ENCODE measurements at places on chromosomes 3 and 15.

GRCh38 chr3:58728723-58729122 lies 62.1 kb upstream of the FAM3D start:
- no peak for DNase-seq

GRCh38 chr15:26376243-26376642 lies 396.6 kb downstream of the GABRB3 start:
- no peak for DNase-seq

- DNase-seq = no peak
These were observed 4.4 kb downstream of the NR2F2 start for GRCh38 chr15:96334705-96335410.

GRCh38 chr3:15015456-15015855 lies 49.7 kb downstream of the MRPS25 start:
- DNase-seq = no peak

DNA sequence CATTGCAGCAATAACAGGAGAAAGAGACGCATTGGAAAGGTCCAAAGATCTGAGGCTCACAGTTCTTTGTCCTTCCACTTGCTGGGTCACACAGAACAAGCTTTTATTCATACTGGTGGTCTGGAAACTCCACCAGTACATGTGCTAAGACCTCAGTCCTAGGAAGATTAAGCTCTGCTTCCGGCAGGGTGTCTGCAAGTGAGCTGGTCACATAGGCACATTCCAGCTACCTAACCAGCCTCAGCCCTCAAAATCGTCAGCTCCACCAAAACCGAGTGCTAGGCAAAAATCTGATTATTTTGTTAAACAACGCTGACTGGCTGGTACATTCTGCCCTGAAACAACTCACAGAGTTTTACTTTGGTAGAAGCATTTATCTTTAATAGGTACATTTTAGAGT lies 2.2 kb downstream of the ZBED2 start:
- no peak for DNase-seq

GRCh38 chr15:68586274-68586961 lies 7.6 kb downstream of the CORO2B start:
- DNase-seq = no peak

DNA sequence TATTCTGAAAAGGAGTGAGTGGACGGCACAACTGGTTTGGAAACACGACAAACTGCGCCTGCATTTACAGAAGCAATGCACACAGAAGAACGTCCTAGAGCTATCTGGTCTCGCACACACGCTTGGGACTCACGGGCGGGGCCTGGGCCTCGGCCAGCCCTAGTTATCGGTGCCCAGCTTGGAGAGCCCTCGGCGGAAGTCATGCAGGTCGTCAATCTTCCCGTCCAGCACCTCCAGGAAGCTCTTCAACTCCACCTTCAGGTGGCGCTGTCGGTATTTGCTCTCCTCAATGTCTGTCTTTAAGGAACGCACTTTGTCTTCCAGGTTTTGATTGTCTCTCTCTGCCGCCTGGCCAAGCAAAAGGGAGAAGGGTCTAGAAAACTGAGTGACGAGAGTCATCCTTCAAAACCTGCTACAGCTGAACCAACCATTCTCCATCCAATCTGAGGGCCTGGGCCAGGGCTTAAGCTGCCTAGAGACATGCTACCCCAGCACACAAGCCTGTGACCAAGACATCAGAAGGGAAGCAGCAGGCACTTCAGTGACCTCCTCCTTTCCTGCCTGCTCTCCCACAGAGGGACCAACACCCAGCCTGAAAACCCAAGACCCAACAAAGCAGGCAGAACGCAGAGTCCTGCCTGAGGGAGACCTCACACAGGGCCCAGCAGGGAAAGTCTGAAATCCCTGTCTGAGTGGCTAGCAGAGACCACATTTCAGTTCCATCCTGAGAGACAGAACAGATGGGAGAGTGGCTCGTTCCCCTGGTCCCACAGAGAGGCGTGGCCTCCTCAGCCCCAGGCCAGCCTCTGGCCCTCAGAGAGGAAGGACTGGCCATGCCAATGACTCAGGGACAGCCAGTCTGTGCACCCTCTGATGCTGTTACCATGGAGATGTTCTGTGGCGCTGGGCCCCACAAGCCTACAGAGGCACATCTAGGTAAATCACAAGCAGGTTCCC lies 40.4 kb downstream of the WHAMM start:
- peak; percentile 50 for DNase-seq

DNA sequence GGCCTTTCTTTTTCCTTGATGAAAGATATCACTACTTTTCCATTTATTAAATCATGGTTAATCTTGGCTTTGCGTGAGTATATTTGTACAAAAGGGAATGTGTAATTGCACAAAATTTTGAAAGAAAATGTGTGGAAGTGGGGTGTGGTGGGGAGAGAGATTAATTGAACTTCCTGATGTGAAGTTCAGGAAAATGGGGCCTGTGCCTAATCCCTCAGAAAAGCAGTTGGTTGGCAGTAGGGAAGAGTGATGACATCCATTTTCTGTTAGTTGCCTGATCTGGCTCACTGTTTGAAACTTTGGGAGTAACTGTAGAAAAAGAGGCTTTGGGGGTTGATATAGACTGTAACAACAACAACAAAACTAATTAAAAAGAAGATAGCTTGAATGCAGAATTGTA lies 10.8 kb upstream of the IL20RB start:
- no peak for DNase-seq

- no peak for DNase-seq
These were observed 164.6 kb downstream of the ATG7 start for GRCh38 chr3:11436775-11437174.

GRCh38 chr3:37594873-37595783 lies 266.6 kb upstream of the CTDSPL start:
- DNase-seq = no peak

GRCh38 chr15:39720621-39721611 lies 61.7 kb downstream of the FSIP1 start:
- DNase-seq = no peak

GRCh38 chr3:141343077-141343476 lies 25.2 kb upstream of the ZBTB38 start:
- no peak for DNase-seq

- no peak for DNase-seq
These were observed 238.6 kb upstream of the TPM1 start for GRCh38 chr15:62803856-62804400.

DNA sequence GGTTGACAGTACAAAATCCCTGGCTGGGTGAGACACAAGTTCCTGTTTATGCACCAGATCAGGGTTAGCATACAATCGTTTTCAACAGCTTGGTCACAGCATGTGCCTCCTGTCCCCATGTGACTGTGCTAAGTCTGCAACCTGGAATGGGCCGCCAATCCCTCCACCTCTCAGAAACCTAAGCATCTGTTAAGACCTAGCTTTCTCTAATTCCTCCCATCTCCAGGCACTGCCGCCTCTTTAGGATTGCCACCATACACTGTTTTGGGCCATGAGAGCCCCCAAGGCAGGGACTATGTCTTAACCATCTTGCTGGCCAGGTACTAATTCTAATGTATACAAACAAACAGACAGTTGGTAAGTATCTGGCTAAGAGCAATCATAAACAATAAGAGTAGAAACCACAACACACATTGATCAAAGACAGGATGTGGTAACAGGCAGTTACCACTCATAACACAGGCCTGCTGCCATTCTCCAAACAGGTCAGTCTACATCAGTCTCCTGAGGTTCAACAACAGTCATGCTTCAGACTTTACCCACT lies 25.6 kb downstream of the SEC22C start:
- peak; percentile 50 for DNase-seq

DNA sequence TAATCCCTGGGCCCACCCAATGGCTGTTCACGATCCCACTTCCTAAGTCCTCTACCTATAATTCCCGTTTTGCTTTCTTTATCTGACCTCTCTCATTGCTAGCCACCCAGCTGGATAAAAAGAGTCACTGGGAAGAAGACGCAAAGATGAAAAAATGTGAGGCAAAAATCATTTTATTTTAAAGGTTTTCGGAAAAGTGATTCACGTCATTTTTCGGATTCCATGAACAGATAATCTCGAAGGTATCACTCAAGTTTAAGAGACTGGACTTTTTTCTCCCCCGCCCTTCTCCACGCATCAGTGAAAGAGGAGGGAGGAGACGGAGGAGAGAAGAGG lies 266.6 kb downstream of the CGGBP1 start:
- DNase-seq = no peak

DNA sequence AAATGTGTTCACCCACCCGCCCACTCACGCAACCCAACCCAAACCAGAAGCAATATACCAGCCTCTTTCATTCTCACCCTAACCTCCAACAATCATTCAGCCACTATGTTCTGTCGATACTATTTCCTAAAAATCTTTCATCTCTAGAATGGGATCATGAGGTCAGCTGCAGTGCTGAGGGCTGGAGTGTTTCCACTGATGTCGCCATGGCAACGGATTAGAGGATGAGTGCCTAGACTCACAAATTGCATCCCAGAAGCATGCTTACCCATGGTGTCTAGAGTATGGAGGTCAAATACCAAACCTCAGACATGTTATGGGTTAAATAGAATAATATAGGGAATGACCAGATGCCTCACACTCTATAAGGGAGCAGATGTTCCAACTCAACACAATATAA lies 138.5 kb downstream of the GABRB3 start:
- DNase-seq = no peak

- DNase-seq = no peak
These were observed 50.8 kb downstream of the CCDC191 start for GRCh38 chr3:114005481-114005880.

- no peak for DNase-seq
These were observed 209.5 kb downstream of the SOX2 start for GRCh38 chr3:181921220-181921619.

- no peak for DNase-seq
These were observed 1085.0 kb upstream of the ALCAM start for GRCh38 chr3:104281713-104282112.

GRCh38 chr3:116356056-116356455 lies 89.2 kb downstream of the LSAMP start:
- DNase-seq = no peak

GRCh38 chr3:14768182-14768790 lies 50.5 kb upstream of the FGD5 start:
- DNase-seq = no peak

- DNase-seq = no peak
These were observed 244.1 kb downstream of the CNTN3 start for GRCh38 chr3:74370342-74370741.

DNA sequence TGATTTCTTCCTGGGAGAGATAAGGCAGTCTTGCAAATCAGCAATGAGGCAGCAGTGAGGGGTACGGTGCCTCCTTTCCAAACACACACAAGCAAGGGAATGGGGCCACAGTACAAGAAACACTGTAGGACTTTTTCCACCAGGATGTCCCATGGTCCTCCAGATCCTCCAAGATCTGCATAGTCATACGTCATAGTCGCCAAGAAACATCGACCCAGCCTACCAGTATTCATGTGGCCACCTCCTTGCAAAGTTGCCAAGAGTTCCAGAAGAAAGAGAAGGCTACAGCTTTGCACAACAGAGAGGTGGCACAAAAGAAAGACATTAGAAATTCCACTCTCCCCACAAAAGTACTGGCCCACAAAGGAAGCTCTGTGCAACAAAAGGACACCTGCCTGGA lies 257.9 kb downstream of the CTNNB1 start:
- no peak for DNase-seq

DNA sequence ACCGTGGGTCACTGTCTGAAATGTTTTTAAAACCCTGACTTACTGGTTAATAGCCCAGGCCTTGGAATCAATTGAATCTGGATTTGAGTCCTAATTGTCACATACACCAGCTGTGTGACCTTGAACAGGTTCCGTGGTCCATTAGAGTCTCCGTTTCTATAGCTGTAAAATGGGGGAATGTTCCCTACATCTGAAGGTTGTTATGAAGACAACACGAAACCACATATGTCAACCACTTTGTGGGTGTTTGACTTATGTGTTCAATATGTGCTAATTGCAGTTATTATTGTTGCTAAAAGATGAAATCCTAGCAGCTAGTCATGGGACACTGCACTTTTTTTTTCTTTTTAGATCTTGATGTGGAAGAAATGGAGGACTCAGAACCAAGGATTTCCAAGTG lies 35.3 kb downstream of the ZBTB38 start:
- DNase-seq = no peak

DNA sequence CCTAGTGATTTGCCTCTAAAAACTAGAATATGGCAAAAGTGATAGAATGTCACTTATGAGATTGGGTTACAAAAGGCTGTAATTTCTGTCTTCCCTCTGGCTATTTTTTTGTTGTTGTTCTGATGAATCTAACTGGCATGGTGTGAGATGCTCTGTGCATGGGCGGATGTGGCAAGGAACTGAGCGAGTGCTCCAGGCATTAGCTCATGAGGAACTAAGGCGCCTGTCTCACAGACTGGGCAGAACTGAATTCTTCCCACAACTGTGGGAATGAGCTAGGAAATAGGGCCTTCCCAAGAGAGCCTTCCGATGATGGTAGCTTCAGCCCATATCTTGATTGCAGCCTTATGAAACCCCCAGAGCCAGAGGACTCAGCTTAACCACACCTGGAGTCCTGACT lies 222.5 kb downstream of the NR2F2 start:
- no peak for DNase-seq

DNA sequence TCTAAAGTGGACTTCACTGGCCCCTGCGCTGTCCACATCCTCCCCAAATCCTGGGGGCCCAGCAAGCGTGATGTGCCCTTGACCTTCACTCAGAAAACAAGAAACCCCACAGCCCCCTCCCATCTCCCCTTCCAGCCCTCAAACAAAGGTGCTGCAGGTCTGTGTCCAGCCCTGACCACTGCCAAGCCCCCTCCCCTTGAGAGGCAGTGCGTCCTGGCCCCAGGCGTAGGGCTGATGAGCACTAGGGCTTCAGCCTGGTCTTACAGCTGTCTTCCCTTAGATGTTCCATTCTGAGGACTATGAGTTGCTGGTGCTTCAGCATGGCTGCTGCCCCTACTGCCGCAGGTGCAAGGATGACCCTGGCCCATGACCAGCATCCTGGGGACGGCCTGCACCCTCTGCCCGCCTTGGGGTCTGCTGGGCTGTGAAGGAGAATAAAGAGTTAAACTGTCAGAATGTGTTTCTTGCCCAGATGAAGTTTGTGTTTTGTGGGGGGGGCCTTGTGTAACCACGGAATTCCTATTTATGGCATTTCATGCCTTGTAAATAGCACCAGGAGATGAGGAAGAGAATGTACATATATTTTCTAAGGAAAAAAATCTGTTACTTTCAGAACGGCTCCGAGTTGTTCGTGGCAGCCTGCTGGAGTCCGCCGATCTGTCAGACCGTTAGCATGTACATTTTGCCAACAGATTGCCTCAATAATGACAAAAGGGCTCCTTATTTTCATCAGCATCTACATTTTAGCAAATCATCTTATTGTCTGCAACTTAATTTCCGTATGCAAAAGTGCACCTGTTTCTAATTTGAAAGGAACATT lies 8.3 kb upstream of the RHO start:
- no peak for DNase-seq

GRCh38 chr15:70512772-70513362 lies 250.5 kb downstream of the UACA start:
- peak; percentile 57 for DNase-seq

GRCh38 chr15:67836477-67836876 lies 3.4 kb downstream of the RNU6-1 start:
- no peak for DNase-seq

Measured in activated T-helper 2 cell treated with anti-CD3 and anti-CD28 coated beads, Interferon-gamma antibody, Interleukin-2, Interleukin-4, amounts not matched to agents 10 μg/mL and 5 μg/mL and 100 μg/mL, durations not matched to agents 14 hours and 24 hours and 36 hours (primary cell).